ENCODE measurements at places on chromosomes 1 and 21.

GRCh38 chr1:152018537-152018936 lies 18.3 kb downstream of the S100A11 start:
- no peak for DNase-seq

GRCh38 chr1:9891207-9891606 lies 18.9 kb downstream of the CTNNBIP1 start:
- no peak for DNase-seq

DNA sequence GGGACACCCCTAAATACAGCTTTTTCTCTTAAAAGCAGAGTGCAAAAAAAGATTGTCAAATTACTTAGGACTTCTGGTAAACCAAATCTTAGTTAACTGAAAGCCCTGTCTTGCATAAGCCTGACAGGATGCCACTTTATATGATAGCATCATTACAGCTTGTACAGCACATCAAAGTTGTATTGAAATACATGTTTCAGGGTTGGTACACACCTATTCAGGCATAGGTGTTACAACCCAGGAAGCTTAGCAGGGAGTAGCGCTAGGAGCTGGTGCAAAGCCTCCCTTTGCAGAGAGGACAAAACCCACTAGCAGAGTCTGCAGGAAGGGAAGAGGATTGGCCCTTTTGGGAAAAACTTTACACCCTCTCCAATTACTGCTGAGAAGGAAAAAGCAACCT lies 258.9 kb upstream of the SGIP1 start:
- DNase-seq: no peak

GRCh38 chr1:225954753-225955152 lies 13.7 kb upstream of the LEFTY2 start:
- DNase-seq: no peak

GRCh38 chr1:184044603-184045376 lies 6.7 kb upstream of the TSEN15 start:
- no peak for DNase-seq

DNA sequence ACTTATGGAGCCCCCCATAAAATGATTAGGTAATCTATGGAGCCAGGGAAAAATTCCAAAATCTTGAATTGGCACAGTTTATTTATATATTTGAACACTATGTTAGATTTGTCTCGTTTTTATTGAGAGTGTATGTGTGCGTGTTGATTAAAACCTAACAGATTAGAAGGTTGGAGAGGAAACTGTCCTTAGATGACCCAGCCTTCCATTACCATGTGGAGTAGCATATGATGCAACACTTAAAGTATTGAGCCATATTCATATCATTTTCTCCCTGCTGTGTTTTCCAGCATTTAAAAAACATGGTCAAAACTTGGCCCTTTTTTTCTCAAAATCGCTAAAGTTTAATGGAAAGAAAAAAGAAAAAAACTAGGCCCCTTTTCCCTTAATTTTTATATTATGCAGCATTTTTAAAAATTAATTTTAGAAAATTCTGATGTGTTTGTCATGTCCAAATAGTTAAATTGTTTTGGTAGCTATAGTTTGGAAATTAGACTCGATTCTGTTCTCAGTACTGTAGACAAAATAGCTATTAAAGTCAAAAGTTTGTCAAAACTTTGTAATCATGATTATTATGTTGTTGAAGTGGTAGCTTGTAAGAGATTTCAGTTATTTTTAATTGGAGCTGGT lies 2.3 kb downstream of the LRRC8D start:
- no peak for DNase-seq

GRCh38 chr1:109201123-109201703 lies 12.5 kb upstream of the SARS1 start:
- no peak for DNase-seq

- no peak for DNase-seq
Measured at GRCh38 chr1:178262120-178262500, 168.2 kb downstream of the RASAL2 start.

DNA sequence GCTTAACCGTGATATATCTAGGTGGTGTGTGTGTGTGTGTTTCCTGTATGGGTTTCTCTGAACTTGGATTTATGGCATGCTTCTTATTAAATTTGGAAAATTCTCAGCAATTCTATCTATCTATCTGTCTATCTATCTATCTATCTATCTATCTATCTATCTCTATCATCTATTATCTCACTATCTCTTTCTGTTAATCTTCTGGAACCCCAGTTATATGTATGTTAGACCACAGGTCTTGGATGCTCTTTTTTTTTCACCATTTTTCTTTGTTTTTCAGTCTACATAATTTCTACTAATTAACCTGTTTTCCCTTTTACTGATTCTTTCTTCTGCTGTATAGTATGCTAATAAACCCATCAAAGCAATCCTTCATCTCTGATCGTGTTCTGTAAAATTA lies 538.0 kb downstream of the PTPRU start:
- no peak for DNase-seq

DNA sequence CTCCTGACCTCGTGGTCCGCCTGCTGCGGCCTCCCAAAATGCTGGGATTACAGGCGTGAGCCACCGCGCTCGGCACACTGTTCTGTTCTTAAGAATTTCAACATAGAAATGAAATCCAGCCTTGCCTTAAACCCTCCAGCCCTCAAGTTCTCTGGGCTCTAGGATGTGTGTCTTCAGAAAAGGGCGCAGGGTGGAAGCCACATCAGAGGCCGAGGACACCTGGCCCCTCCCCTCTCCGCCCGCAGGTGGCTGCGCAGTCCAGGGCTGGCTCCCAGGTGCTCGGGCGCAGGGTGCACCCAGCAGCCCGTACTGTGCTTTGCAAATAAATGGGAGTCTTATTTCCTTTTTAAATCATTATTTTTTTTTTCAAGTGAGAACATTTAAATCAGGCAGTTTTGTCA lies 2.0 kb upstream of the C1orf174 start:
- no peak for DNase-seq

DNA sequence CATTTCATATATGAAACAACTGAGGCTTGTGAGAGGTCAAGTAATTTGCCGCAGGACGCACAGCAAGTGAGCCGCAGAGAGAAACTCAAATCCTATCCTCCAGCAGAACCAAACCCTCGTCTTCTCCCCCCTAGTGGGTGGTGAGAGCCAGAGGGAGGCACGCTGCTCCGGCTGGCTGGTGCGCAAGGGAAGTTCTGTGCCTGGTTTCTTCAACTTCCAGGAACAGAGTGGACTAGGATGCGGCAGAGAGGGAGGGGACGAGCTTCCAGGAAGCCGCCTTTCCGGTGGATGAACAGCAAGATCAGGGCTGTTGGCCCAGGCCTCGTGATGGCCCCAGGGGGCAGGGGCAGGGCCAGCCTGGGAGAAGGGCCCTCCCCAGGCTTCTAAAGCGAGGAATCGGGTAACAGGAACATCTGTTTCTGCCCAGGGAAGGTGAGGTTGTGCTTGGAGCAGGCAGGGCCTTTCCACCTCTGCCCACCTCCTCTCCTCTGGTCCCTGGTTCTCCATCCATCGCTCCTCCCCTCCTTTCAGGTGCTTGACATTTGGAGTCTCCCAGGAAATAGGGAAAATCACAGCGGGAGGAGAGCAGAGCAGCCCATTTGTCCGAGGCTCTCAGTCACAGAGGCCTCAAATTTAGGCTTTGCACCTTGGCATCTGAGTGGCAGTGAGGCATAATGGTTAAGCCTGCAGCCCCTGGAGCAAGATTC lies 16.8 kb upstream of the PDIK1L start:
- no peak for DNase-seq

GRCh38 chr1:5405263-5405662 lies 587.0 kb downstream of the NPHP4 start:
- DNase-seq: no peak

DNA sequence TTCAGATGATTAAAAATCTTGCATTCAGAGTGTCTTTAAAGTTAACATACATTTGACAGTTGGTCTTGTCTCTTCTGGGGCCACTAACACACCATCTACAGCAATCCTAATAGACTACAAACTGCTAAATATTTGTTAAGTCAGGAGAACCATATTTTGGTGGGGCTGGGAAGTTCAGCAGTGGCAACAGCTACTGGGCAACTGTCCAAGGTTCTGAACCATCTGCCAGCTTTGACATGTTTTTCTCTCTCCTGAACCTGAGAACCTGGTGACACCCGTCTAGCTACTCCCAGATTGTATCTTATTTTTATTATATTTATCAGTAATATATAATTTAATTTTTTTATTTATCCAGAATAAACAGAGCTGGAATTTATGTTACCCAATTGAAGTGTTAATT lies 199.0 kb upstream of the DPYD start:
- DNase-seq: no peak

GRCh38 chr21:17636711-17637110 lies 24.0 kb upstream of the BTG3 start:
- DNase-seq: no peak

GRCh38 chr1:48031676-48032075 lies 34.5 kb upstream of the TRABD2B start:
- DNase-seq: no peak

DNA sequence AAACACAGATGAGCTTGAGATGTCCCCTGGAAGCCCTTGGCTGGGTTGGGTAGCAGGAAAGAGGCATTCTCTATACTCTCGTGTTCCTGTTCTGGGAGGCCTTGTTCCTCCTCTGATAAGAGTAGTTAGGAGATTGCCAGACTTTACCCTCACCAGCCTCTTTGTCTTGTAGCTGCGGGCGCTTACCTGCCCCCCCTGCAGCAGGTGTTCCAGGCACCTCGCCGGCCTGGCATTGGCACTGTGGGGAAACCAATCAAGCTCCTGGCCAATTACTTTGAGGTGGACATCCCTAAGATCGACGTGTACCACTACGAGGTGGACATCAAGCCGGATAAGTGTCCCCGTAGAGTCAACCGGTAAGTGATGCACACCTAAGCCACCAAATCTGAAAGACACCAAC lies 5.2 kb downstream of the AGO1 start:
- DNase-seq: no peak

GRCh38 chr1:222390181-222390580 lies 157.7 kb downstream of the HHIPL2 start:
- no peak for DNase-seq

DNA sequence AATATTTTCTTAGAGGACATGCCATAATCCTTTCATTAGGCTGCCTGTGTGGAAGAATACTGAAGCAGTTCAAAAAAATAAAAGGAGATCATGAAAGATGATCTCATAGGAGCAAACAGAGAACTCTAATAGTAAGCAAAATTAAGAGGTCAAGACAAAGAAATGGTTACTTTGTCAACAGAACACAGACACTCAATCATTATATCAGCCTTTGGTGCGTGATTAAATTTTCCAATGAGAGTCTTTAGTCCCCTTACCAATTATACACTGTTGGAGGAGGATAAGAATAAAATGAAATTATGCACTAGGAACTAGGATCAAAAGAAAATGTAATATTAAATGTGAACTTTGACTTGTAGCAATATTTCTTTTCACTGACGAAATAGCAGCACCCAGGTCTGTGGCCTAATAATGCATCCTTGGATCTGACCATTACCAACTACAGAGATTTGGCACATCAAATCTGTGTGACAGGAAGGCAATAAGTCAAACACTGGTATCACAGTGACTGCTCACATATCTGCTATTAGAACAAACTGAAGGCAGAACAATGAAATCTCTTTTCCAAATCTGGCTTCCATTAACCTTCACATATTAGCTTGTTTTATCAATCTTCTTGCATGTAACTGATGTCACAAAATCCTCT lies 1812.9 kb downstream of the PLA2G4A start:
- DNase-seq: no peak

DNA sequence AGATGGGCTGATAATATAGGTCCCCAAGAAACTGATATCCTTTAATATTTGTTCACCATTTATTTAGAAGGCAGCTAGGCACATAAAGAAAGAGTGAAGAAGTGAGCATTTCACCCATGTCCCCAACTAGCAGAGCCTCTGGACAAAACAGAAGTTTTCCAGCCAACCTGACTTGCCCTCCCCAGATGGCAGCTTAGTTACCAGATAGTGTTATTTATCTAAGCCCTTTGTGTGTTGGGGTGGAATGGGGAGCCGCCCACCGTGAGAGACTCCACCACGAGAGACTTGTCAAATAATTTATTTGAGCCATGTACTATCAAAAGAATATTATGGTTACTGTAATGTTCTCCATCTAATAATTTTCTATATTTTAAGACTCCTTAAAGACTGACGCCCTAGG lies 54.9 kb upstream of the C1orf198 start:
- no peak for DNase-seq

- no peak for DNase-seq
Measured at GRCh38 chr1:57464756-57465155, 40.9 kb upstream of the DAB1 start.

DNA sequence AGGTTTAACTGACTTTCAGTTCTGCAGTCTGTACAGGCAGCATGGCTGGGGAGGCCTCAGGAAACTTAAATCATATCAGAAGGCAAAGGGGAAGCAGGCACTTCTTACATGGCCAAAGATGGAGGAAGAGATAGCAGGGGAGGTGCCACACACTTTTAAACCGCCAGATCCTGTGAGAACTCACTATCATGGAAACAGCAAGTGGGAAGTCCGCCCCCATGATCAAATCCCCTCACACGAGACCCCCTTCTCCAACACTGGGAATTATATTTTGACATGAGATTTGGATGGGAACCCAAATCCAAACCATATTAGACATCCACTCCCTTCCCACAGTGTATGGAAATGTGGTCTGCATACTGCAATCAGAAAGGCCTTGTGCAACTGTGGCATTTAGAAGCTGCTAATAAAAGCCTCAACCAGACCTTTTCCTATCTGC lies 148.2 kb downstream of the FCRL5 start:
- no peak for DNase-seq

DNA sequence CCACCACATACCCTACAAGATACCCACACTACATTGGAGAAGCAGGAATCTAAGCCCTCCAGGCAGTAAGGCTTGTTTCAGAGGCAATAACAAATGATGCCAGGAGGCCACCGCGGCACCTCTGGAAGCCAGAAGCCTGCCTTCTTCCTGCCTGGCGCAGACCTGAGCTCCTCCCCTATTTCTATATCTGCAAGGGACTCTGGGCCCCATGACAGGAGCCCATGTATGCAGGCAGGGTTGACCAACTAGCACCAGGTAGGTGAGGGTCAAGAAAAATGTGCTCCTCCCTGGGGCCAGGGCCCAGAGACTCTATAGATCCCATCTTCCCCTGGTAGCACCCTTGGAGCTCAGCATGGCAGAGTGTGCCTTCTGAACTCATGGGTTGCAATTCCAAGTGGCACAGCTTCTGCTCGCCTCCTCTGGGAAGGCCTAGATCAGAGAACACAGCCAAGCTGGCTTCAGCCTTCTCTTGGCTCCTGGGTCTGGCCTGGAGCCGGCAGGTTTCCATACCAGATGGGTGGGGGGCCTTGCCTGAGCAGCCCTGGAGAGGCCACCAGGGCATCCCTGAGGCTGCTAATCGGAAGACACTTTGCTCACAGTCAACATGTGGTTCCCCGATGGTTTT lies 85.1 kb downstream of the STUM start:
- no peak for DNase-seq

- no peak for DNase-seq
Measured at GRCh38 chr1:188817814-188818213, 1659.8 kb downstream of the BRINP3 start.

- no peak for DNase-seq
Measured at GRCh38 chr1:150558303-150558704, 9.1 kb downstream of the ADAMTSL4 start.

Measured in HS-5 (cell line).